Stromal cell of bone marrow (primary cell): ENCODE measurements at places on chromosomes 12 and 14.
A peak's percentile ranks its signal among the peaks of the same experiment; 100 is the strongest.

DNA sequence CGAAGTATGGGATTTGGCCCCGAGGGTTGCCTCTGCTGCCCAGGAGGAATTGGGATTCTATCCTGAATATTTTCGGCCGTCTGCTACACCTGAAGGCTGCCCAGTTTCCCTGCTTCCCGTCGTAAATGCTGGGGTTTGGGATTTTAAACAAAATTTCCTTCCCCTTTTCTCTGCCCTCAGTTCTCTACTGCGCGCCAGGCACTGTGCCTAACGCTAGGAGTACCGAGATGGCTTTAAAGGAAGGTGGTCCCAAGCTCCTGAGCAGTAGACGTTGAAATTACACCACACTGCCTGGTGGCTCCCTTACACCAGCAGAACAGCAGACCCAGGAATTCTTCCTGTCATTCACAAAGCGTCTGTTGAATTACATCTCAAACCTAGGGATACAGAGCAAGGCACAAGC lies 566 bp upstream of the PRDM4 start:
- no peak for DNase-seq

DNA sequence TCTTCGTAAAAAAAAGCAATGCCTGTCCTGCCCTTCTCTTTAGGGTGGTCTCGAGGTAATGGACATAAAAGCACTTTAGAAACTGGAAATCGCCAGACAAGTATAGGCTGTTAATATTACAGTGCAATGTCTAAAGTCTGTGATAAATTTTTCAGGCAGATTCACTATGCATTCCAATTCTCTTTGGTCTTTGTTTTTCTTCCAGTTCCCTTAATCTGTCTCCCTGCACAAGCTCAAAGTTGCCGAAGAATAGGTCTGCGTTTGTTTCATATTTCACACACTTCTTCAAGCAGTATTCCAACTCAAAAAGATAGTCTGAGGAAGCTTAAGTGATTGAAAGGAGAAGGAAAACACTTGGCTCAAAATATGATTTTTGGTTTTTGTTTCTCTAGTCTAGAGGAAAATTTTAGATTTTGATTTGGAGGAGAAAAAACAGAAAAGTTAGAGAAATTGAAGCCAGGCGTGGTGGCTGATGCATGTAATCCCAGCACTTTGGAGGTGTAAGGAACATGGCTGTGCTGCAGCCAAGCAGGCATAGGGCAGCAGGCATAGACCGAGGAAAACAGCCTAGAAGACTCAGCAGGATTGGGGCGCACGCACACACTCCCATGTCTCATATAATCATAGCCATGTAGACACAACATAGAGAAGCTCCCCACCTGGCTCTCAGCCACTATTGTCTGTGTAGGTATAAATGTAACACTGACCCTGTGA lies 96.2 kb upstream of the TMPO start:
- no peak for DNase-seq

- no peak for DNase-seq
These were observed 114.4 kb upstream of the TMEM233 start for GRCh38 chr12:119479121-119479561.

DNA sequence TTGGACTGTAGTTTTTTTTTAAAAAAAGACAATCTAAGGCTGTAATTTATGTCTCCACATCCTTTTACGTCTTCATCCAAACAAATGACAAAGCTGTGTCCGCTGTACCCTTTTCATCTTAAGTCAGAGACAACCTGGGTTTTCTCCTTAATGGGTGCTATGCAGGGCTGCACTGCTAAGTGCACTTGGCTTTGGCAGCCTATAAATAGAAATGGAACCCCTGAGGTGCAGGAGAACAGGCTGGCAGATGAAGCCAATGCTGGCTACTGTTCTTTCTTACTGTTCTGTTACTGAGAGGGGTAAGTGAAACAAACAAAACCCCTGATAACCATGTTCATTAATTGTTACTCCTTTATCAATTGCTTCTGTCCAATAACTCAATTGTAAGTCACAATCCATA lies 47.1 kb upstream of the KICS2 start:
- DNase-seq = no peak

GRCh38 chr12:104750061-104750460 lies 208.0 kb downstream of the SLC41A2 start:
- peak; percentile 35 for DNase-seq

- no peak for DNase-seq
These were observed 986.3 kb upstream of the TMEM132C start for GRCh38 chr12:127280393-127281275.

- DNase-seq = no peak
These were observed 122.5 kb downstream of the DAD1 start for GRCh38 chr14:22466491-22466890.

DNA sequence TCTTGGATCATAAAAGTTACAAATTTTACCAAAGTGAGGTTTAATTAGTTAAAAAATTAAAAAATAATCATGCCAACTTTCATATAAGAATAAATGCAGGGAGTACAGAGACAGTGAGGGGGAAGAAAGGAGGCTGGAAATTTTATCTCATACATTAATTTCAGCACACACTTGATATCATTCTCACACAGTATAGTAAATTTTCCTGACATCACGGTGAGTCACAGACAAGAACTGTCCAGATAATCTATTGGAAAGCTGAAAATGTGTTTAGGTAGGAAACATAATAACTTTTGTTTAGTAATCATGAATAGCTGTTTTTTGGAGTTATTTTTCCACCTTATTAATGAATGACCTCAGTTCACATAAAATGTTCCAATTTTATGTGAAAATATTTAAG lies 1204.8 kb downstream of the GALC start:
- no peak for DNase-seq

DNA sequence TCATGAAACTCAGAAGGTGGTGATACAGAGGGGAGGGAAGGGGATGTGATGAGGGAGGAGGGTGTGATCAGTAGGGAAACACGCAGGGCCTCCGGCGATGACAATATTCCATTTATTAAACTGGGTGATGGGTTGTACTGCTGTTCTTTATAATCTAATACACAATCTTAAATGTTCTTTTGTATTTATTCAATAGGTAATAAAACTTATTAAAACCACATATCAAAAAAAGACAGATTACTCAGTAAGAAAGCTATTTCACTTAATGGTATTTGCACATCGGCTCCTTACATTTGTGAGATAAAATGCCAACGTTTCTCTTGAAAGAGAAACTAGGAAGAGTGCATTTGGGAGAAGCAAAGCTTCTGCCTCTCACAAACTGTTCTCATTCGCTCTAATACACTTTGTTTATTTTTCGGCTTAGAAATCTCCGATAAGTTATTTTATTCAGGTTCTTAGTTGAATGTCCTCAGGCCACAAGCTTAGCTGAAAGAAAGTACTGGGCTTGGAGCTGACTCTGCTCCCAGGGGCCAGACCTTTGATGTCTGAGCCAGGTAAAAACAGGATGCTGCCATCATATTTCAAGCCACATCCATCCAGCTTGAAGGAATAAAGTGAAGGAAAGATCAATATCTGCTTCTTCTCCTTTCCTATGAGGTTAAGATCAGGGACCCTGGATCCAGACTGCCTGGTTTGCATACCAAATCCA lies 17.5 kb downstream of the STON2 start:
- no peak for DNase-seq

- DNase-seq = no peak
These were observed 60.8 kb upstream of the CHGA start for GRCh38 chr14:92861856-92862745.

DNA sequence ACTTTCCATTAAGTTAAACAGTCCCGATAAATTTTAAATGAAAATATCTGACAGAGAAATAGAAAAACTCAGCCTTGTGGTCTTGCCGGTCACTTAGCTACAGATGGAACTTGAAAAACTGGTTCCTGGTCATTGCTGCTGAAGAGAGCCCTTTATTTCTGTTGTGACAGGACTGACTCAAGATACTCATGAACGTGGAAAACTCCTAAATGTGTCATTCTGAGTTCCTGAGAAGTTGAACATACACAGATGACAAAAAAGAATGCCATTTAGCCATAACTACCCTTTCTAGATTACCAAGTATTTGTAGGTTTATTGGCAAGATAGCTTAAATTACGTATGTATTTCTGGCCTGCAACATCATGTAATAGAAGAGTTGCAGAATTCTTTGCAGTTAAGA lies 134.2 kb downstream of the HMGA2 start:
- no peak for DNase-seq

DNA sequence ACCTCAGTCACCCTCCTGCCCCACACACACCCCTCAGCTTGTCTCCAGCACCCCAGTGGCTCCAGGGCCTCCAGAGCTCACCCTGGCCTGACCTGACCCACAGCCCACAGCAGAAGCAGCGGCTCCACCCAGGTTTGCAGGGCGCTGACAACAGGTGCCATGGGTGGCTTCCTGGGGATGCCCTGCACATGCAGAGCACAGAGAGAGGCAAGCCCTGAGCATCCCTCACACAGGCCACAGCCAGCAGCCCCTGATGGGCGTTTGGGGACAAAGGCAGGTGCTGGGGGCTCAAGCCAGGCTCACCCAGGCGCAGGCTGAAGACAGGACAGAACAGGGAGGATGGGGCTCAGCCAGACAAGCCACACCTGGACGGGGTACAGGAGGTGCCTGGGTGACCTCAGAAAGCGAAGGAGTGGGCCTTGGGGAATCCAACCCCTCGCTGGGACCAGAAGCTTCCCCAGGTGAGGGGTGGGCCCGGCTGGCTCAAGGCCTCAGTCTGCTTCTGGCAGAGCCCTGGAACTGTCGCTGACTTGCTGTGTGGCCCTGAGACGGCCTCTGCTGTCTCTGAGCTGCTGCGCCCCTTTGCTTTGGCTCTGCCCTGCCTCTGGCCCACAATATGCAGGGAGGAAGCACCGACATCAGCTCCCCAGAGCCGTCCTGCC lies 10.6 kb downstream of the ARL6IP4 start:
- no peak for DNase-seq

DNA sequence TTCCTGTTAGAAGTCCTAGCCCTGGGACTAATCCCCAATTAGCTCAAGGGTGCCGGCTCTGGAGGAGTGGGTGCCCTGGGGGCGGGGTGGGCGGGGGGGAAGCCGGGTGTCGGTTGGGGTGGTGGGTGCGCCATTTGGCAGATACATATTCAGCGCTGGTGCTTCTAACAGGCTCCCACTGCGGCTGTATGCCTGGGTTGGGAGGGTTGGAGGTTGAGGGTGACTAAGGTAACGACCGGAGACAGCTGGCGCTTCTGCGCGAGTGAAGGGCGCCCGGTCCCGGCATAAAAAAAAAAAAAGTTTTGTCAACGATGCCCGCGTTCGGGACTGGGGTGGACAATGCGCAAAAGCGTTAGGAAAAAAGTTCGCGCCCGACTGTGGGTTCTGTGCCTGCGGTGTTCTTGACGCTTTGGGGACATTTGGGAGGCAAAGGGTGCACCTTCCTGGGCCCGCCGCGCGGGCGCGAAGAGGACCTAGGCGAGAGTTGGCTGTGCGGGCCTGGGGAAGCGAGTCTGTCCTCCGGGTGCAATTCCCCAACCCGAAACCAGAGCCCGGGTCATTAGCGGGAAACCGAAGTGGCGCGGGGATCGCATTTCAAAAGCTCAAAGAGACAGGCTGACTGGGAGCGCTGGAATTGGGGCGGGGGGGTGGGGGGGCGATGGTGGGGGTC lies 19.2 kb downstream of the TBX3 start:
- DNase-seq = no peak

GRCh38 chr12:132936163-132936562 lies 19.9 kb downstream of the ZNF605 start:
- no peak for DNase-seq

GRCh38 chr12:103505371-103506236 lies 9.8 kb upstream of the C12orf42 start:
- no peak for DNase-seq

DNA sequence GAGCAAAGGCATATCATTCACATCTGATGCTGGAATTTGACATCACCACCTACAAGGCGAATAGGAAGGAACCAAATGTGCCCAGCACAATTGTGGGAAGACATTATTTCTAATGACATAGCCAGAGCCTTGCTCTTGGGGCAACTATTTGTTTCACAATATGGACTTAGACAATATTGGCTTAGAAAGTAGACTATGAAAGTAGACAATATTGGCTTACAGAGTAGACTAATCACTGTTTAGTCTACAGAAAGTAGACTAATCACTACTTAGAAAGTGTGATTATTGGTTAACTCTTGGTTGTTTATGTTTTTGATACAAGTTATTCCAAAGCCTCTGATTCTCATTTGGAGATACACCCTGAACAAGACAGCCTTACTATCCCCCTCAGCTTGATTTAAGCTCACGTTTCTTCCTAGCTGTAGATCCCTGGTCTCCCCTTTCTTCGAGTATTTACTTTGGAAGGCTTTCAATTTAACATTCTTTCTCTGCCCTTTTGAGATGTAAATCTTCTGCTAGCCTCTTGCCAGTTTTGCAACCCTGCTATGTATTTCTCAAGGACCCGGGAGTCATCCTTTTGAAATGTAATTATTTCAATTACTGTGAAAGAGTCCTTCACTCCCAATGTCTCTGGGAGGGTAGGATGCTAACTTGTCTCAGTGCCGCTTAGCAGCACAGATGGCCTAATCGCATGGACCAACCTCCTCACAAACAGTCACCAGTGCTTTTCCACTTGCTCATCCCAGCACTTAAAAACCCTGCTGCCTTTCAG lies 843.2 kb downstream of the GALC start:
- DNase-seq = no peak

DNA sequence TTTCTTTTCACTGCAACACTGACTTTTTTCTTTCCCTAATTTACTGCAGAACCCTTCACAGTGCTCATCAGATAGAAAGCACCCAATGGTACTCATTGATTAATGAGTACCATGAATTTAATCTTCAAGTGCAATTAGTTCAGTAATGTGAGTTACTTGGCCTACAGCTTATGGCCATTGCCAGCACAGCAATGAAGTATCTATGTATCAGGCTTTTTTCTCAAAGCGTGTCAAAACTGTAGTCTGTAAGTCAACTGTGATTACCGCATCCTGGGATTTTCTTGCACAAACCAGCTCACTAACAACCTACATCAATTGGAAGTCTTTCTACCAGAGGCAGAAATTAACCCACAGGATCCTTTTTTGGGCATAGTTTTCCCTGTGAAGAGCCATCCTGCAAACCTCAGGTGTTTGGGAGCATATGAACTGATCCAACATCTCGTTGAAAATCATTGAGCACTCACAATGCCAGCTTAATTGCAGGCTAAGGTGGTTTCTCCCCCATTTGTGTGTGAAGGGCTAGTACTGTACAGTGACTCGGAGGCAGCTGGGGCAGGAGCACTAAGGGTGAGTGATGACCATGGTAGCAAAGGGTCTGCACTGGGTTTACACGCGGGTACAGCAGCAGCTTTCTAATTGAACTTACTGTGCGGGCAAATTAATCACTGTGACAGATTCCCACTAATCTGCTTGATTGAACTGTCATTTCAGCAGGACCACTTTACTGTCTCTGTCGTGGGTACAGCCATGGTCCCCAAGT lies 619.3 kb downstream of the SNAPC1 start:
- no peak for DNase-seq

DNA sequence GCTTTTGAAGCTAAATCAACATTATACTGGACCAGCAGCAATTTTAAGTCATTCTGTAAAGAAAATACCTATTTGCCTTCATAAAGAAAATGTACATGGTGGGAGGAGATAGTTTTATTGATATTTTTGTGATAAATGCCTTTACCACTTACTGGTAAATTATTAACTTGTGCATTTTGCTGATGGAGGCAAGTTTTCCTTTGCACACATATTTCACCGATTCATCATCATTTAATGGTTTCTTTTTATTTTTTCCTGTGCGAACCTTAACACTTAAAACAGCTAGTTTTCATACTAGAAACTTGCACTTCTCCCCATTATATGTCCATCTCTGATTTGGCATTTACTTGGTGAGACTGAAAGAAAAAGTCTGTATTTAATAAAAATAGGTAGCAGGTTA lies 239.3 kb downstream of the TRHDE start:
- no peak for DNase-seq
